C1 segment of cervical spinal cord (tissue), 14 donors: ENCODE measurements at places on chromosomes 13 and 19.
A peak's percentile ranks its signal among the peaks of the same experiment; 100 is the strongest.

GRCh38 chr13:46173656-46174055, 8.3 kb downstream of the LCP1 start:
- no peak for DNase-seq

- DNase-seq, result peak; percentile 36
These were observed 606 bp downstream of the PRDX2 start for GRCh38 chr19:12800923-12801465.

- no peak for DNase-seq
These were observed 10.3 kb downstream of the ZNF558 start for GRCh38 chr19:8821748-8822241.

DNA sequence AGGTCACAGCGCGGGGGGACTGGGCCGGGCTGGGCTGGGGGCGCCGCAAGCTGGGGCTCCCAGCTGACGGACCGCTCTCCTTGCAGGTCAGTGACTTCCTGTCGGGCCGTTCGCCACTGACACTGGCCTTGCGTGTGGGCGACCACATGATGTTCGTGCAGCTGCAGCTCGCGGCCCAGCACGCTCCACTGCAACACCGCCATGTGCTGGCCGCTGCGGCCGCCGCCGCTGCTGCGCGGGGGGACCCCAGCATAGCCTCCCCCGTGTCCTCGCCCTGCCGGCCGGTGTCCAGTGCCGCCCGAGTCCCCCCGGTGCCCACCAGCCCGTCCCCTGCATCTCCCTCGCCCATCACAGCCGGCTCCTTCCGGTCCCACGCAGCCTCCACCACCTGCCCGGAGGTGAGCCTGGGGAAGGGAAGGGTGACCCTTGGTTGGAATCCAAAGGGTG, 5.7 kb downstream of the MIDN start:
- DNase-seq, result peak; percentile 18

- peak; percentile 17 for DNase-seq
These were observed 11.0 kb downstream of the MOB3A start for GRCh38 chr19:2084993-2085720.
